ENCODE measurements at places on chromosomes 11 and 22.

DNA sequence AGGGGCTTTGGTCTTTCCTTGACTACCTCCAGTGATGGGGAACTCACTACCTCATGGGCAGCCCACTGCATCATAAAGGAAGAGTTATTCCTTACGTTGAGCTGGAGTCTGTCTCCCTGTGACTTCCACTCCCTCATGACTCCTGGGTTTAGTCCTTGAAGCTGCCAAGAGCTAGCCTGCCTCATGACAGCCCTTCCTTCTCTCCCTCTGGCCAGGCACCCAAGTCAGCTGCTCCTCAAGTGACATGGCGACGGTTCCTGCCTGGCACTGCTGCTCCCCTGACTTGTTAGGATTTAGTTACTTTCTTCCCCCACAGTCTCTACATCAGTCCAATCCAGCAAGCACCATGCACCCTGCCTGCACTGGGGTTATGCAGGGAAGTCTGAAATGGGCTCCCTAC, 196.1 kb upstream of the TBCEL start:
- DNase-seq, result no peak

GRCh38 chr11:108703916-108704315, 39.0 kb downstream of the DDX10 start:
- DNase-seq, result no peak

DNA sequence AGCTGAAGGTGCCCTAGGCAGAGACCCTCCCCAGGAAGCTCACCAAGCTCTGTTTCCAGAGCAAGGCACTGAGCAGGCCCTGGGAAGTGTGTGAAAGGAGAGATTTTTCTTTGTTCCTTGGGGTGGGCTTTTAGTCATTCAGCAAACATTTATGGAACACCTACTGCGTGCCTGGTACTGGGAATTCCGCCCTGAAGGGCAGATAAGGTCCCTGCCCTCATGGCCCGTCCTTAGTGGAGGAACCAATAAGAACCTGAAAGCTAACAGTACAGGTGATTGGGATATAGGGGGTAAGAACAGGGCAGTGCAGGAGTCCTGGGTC, 3.9 kb downstream of the TMEM134 start:
- DNase-seq, result no peak

GRCh38 chr11:37519781-37520180, 921.7 kb upstream of the RAG2 start:
- DNase-seq, result no peak

DNA sequence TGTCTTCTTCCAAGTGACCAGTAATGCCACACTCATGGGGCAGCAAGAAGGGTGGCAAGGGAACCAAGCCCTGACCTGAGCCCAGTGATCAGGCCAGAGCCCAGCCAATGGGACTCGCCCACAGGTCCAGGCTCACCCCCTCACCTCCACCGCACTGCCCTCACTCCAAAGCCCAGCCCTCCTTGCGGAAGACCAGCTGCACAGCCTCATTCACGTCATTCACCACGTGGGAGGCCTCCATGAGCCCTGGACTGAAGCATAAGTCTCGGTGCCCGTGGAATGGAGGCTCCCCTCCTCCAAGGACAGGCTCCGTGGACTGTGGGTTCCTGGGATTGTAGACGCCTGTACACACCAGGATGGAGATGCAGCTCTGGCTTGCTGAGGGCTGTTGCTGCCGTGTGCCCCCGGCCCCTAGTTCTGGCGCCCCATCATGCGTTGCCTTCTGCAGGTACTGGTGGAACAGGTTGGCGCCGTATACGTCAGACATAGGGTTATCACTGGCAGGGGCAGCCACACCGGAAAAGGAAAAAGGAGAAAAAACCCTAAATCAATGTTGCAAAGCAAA, 16.8 kb upstream of the TMEM121B start:
- no peak for DNase-seq

- no peak for DNase-seq
Measured at GRCh38 chr11:76835928-76836612, 24.6 kb upstream of the ACER3 start.

DNA sequence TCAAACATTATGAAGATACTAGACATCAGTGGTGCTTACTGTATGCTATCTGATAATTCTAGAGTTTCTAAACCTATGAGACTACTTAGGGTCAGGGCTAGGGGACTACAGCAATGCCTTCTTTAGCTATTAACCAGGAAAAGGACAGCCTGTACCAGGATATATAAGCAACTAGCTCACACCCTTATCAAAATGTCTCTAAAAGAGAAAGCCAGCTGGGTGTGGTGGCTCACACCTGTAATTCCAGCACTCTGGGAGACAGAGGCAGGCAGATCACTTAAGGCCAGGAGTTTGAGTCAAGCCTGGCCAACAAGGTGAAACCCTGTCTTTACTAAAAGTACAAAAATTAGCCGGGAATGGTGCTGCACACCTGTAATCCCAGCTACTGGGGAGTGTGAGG, 55.8 kb downstream of the RAB6A start:
- DNase-seq, result no peak

DNA sequence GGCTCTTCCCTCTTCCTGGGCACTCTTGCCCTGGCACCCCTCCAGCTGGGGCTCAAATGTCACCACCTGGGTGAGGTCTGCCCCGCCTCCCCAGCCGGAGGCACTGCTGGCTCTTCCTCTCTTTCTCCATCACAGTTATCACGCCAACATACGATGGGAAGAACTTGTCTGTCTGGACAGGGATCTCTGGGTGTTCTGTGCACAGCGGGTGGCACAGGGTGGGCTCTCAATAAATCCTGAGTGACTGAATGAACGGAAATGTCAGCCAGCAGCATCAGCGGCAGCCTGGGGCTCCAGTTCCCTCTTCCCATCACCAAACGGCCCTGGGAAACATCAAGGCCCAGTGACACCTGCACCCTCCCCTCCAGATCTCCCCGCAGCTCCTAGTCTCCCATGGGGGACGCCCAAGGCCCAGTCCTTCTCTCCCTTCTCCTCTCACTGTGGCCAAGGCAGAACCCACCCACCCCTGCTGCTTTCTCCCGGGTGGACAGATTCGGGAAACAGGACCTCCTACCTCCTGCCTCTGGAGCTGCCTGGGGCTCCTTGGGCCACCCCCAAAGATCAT, 440 bp upstream of the SLC25A45 start:
- DNase-seq, result no peak

DNA sequence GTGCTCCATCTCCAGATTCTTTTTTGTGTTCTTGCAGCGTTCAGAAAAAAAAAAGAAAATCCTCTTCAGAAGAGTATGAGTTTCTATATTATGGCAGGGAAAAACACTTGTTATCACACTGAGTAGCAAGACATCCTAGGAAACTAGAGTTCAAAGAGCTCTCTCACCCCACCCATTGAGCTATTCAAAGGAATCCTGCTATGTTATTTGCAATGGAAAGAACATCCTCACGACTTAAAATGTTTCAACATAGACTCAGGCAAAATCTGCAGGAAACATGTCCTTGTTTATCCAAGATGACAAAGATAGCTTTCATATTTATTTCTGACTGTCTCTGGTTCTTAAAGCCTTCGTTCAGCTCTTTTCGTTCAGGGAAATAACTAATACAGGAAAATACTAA, 331.6 kb upstream of the ANO5 start:
- DNase-seq, result no peak

- no peak for DNase-seq
Measured at GRCh38 chr11:78221396-78222315, 32.9 kb downstream of the USP35 start.

- no peak for DNase-seq
Measured at GRCh38 chr11:27896096-27896495, 195.8 kb upstream of the BDNF start.

DNA sequence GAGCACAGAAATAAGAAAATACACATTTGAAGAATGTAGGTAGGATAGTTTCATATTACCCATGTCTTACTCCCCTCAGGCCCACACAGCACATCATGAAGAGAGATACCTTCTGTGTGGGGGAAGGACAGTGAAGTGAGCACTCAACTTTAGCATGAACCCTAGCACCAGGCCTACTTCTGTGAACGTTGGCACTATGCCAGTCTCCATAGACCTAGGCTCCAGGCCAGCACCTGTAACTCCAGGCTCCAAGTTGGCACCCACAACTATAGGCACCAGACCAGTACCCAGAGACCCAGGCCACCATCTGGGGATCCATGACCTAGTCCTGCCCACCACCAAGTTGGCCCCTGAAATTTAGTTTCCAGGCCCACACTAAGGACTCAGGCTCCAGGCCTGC, 410.9 kb downstream of the INSC start:
- no peak for DNase-seq

Measured in head of caudate nucleus (tissue), 42 donors.